NCI-H345 (cell line): ENCODE measurements at places on chromosomes 7 and 10.

- no peak for DNase-seq
Measured at GRCh38 chr10:6583447-6583846, 3.4 kb upstream of the PRKCQ start.

- DNase-seq: no peak
Measured at GRCh38 chr10:62071846-62072281, 170.4 kb downstream of the ARID5B start.

DNA sequence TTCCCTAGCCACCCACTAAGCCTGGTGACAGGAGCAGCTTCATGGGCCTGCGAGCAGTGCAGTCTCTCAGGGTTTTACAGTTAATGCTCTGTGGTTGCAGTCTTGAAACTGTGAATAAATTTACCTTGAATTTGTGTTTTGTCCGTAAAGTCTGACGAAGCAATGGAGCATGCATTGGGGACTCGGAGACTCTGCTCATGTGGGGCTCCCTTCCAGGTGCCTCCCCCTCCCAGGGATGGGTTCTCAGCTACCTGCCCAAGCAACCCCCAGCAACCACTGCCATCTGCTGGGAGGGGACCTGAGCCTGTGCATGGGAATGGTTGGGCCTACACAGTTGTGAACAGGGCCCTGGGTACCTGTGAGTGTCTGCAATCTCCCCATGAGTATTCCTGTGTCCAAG, 36.3 kb upstream of the IKZF1 start:
- no peak for DNase-seq

GRCh38 chr7:36712015-36712414, 12.3 kb downstream of the AOAH start:
- no peak for DNase-seq

GRCh38 chr10:78362406-78363022, 328.9 kb downstream of the RPS24 start:
- no peak for DNase-seq

DNA sequence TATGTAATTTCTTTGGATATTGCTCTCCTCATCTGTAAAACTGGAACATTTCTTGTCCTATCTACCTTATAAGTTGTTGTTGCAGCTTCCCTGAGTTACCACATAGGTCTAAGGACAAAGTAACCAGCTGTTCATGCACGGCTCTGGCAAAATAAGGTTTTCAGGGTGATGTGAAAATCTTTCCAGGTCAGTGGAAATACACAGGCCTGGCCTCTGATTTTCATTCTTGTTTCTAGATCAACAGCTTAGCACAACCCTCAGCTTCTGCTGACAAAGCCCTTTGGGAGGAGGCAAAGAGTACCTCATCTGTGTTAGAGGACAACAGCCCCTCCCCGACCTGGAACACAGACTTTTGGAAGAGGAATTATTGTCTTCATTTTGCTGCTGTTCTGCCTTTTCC, 117.5 kb upstream of the AGK start:
- DNase-seq: peak; percentile 31

DNA sequence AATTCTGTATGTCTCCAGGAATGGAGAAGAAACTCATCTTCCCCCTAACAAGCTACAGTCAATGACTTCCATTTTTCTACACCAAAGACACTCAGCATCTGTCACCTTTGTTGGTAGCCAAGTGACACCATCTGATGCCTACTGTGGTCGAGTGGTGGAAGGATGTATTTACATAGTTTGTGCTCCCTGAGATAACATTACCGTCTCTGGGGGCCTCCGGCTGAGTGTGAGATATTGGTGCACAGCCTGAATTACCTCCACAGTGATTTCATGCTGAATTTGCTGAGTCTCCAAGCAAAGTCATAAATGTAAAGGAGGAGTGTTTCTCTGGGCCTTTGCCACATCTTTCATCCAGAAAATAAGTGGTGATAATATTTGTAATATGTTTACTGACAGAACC, 114.0 kb downstream of the GRID1 start:
- peak; percentile 26 for DNase-seq

DNA sequence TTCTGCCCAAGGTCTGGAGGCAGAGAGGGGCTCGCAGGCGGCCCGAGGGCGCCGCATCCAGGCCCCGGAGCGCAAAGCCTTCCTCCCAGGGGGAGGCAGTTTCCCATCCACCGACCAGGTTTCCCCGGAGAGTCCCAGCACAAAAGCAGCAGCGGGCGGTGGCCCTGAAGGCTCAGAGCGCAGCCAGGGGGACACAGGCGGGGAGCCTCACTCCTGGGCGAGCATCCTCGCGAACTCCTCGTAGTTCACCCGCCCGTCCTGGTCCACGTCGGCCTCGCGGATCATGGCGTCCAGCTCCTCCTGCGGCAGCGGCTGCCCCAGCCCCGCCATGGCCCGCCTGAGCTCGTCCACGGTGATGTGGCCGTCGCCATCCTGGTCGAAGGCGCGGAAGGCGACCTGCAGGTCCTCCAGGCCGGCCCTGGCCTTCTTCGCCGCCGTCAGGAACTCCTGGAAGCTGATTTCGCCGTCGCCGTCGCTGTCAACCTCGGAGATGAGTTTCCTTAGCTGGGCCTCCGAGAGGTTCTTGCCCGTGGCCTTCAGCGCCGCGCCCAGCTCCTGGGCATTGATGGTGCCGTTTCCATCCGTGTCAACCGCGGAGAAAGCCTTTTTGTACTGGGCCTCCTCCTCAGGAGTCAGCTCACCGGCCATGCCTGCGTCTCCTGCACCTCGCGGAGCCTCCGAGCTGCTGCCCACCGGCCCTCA, 428 bp downstream of the CALML5 start:
- no peak for DNase-seq

DNA sequence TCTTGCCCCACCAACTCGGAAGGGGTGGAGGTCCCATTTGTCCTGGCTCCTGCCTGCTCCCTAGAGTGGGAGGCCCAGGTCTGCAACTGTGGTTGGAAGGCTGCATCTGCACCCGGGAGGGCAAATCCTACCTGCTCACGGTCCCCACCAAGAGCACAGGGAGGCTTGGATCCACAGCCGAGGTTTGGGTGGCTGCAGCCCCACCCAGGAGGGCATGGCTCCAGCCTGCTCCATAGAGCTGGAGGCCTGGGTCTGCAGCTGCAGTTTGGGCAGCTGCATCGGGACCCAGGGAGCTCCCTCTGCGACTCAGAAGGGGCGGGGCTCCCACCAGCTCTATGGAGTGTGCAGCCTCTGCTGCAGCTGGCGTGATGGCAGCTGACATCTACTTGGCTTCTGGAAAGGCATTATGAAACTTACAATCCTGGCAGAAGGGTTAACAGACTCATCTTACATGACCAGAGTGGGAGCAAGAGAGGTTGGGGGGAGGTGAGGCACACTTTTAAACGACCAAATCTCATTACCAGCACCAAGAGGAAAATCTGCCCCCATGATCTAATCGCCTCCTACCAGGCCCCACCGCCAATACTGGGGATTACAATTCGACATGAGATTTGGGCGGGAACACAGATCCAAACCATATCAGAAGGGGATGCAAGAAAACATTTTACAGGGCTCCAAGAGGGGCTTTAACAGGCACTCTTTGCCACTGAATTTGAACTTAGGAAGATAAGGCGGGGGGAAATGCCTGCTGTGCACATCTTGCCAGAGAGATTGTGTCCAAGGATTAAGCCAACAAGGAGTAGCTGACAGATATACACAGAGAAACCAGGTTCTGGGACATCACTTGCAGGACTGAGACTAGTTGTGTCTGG, 8.2 kb upstream of the BLVRA start:
- no peak for DNase-seq

DNA sequence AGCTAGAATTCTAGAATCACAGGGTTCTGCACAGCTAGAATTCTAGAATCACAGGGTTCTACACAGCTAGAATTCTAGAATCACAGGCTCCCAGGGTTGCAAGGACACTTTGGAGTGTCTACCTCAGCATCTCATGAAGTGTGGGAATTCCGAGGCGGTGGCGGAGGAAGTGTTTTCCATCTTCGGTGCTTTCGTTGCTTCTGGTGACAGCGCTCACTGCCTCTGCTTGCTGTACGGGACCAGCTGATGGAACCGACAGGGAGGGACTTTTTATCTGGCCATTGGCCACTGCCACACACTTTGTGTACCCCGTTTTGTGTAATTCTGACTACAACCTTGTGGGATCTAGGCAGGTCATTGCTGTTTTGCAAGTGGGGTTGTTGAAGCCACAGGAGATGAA, 29.5 kb downstream of the LHPP start:
- no peak for DNase-seq

- no peak for DNase-seq
Measured at GRCh38 chr10:122044045-122044661, 55.2 kb downstream of the TACC2 start.

DNA sequence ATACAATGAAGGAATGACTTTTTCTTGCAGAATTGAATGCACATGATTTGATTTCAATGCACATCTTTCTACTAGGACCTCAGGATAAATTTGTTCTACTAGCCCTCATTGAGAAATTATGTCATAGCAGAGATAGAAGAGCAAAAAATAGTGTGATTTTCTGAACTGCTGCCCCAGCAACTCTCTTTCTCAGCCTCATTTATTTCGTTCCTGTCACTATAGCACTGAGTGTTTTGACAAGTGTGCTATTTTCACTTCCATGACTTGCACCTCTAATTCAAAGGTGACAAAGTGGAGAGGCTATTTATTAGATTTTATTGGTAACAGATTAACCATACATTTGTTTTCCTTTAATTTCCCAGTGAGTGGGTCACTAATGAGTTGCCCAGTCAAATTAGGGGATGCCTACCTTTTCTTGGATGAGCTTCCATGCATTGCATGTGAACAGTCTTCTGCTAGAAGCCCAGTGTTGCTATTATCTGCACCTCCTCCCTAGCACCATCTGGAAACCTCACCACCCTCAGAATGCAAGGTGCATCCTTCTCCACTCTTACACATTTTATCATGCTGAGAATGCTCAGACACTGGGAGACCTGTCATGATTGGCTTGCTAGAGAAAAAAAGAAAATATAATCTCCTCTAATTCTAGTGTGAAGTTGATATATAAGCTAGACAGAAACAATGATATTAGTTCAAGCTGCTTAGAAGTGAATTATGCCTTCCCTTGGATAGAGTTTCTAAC, 119.6 kb upstream of the CTTNBP2 start:
- no peak for DNase-seq

DNA sequence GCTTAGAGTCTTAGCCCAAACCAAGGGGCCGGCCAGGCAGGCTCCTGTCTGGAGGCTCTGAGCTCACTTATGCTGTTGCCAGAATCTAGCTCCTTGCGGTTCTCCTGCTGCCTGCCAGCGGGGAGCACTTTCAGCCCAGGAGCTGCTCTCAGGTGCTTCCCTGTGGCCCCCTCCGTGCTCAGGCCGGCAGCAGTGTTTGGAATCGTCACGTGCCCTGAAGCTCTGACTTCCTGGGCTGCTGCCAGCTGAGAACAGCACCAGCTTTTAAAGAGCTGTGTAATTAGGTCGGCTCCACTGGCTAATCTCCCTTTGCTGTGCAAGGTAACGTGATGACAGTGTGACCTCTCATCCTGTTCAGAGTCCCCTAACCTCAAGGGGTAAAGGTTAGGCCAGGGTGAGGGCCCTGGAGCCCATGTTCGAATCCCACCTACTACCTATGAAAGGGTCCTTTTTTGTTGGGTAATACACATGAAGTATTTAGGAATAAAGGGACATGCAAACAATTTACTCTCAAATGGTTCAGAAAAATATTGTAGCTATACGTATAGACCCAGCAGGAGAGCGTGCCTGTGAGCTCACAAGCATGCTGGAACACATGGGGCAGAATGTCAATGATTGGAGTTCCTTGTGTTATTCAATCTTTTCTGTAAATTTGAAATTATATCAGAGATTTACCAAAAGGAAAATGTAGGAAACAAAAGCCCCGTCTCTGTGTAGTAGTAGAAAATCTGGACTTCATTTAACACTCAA, 16.6 kb downstream of the ZNF862 start:
- DNase-seq: peak; percentile 95

DNA sequence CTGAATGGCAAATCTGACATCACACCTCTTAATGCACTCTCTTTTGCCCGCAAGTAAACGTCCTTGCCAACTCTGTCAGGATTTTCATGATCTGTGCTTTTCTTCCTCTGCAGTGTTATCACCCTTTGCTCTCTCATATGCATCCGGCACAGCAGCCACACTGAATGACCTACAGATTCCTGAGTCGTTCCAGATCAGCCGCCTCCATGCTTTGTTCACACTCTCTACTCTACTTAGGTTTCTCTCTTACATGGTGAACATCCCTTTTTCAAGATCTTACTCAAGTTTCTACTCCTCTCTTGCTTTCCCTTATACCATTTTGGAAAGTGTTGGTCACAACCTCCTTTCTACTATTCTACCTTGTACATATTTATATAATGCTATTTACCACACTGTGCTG, 127.7 kb upstream of the AOAH start:
- DNase-seq: no peak

DNA sequence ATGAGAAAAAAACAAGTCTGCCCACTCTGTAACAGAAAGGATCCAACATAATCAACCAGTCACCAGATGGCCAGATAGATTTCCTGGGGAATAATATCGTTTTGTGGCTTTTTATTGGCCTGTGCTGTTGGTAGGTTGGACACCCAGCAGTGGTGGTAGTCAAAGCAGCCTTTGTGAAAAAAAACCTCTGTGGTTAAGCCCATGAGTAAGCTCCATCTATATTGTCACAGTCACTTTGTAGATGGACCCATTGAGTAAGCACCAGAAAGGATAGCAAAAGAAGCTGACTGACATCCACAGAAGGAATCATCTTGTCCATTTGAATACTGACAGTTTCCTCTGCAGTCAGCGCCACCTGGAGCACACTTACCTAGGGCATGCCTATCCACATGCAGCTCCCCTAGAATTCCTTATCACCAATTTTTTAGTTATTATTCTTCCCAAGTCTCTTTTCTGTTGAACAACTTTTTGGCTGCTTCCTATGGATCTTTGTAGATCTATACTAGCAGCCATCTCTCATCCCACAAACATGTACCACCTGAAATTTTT, 96.9 kb downstream of the IQUB start:
- DNase-seq: no peak

- peak; percentile 72 for DNase-seq
Measured at GRCh38 chr7:127393368-127394058, 1.0 kb upstream of the ZNF800 start.
